ENCODE measurements at places on chromosomes 6 and 20. TPM values are rescaled to one million over a fixed set of nuclear protein-coding genes. Genes with fewer than 3 reads are reported as not detected.

DNA sequence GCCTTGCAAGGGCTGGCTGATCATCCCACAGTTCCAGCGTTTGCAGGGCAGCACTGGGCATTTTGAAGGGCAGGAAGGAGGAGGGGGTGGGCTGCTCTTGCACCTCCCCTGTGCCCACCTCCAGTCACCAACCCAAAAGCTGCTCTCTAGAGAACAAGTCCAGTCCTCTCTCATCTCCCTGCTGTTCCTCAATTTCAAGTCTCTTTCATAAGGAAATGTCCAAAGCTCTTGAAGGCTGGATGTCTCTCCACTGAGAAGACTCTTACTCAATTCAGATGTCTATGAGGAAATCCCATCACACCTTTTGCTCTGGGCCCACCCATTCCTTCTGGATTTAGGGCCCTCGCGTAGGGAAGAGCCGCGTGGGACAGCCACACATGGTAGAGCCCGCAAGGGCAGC, 31.7 kb downstream of the WRNIP1 start:
- no peak overlapping the region for H3K27ac ChIP-seq
- no peak overlapping the region for H3K4me3 ChIP-seq
- H3K27me3 ChIP-seq, result no peaks in the 10 kb centered on the region
- peaks cover 23% of the 10 kb centered on the region for H3K4me1 ChIP-seq
- no peaks in the 10 kb centered on the region for H3K36me3 ChIP-seq

DNA sequence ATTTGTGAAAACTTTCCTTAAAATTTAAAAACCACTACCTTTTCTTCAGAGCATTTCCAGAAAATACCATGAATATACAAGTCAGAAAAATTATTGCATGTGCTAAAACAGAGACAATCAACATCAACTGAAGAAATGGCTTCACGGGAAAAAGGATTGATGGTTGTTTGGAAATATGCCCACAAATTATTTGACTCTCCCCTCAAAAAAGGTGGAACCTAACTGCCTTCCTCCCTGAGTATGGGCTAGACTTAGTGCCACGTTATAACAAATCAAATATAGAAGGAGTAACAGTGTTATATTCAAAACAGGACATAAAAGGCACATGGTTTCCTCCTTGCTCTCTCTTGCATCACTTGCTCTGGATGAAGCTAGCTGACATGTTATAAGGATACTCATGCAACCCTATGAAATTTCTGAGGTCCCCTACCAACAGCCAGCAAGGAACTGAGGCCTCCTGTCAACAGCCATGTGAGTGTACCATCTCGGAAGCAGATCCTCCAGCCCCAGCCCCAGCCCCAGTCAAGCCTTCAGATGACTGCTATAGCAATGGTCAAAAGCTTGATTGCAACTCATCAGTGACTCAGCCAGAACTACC, 8.4 kb downstream of the BTBD9 start:
- H3K27me3 ChIP-seq, result no peaks in the 10 kb centered on the region
- no peak overlapping the region for H3K4me3 ChIP-seq
- H3K36me3 ChIP-seq, result no peaks in the 10 kb centered on the region
- no peak for DNase-seq

- H3K27me3 ChIP-seq, result no peaks in the 10 kb centered on the region
- H3K4me3 ChIP-seq, result no peak overlapping the region
- DNase-seq, result no peak
Observed at GRCh38 chr6:133114973-133115372, 126.2 kb upstream of the EYA4 start.

DNA sequence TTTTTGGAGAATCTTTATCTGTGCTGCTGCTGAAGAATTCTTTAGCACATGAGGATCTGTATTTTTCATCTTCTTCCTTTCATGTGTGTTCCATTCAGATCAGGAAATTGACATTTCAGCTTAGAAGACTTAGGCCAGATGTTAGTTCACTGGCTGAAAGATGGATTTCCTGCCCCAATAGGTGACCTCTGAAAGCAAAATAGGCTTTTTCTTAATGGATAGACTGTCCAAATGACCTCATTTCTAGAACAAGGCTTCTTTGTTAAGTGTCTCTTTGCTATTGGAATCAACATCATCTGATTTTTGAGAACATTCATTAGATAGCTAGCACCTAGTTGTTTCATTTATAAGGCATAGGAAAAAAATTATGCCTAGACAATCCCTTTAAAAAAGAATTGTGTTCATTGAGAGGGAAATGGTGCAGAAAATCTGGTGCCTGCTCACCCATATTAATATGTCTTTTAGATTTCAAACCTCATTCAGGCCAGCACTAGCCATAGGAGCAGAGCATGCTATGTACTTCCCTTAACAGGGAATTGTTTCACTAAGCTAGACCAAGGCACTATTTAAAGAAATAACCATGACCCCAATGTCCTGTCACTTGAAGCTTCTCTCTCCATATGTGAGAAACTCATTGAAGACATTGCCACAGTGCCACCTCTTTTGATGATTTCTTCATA, 13.6 kb upstream of the SASH1 start:
- no peaks in the 10 kb centered on the region for H3K27me3 ChIP-seq
- no peak for DNase-seq
- H3K4me3 ChIP-seq, result no peak overlapping the region
- no peaks in the 10 kb centered on the region for H3K36me3 ChIP-seq

Gene BMP7
- not detected for total RNA-seq

Gene PDYN
- not detected for total RNA-seq

DNA sequence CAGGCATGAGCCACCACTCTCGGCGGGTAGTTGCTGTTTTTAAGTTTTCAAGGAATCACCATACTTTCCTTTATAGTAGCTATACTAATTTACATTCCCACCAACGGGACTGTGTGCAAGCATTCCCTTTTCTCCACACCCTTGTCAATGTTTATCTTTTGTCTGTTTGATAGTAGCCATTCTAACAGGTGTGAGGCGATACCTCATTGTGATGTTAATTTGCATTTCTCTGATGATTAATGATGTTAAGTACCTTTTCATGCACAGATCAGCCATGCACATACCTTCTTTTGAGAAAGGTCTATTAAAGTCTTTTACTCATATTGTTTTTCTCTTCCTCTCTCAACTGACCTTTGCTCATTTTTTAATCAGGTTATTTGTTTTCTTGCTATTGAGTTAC, 43.0 kb upstream of the CCND3 start:
- H3K36me3 ChIP-seq, result no peaks in the 10 kb centered on the region
- no peaks in the 10 kb centered on the region for H3K27me3 ChIP-seq
- no peak for DNase-seq
- H3K4me3 ChIP-seq, result no peak overlapping the region
- H3K27ac ChIP-seq, result no peak overlapping the region

DNA sequence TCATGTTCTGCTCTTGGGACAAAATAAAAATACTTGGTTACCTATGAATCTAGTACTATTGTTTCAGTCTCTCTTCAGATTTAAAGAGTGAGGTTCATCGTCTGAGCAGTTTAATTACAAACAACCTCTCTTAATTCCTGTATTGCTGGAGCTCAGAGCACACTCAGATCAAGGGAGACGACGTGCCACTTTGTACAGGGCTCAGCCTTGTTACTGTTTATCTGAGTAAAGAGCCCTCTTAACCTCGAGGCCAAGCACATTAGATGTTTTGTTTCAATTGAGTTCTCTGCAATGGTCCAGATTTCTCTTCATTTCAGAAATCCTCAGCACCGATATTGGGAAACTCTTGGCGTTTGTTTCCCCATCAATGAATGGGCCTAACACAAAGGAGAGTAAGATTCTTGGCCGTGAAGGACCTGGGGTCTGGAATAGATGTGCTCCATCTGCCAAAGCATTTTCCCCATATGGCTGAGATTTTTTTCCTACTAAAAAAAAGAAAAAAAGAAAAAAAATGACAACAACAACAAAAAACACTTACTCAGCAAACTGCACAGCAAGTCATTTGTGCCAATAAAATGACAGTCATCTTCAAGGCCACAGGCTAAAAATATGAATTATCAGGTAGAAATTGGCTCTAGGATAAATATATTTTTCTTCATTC, 82.6 kb upstream of the CCN6 start:
- no peaks in the 10 kb centered on the region for H3K36me3 ChIP-seq
- no peak for DNase-seq
- H3K27ac ChIP-seq, result no peak overlapping the region
- no peaks in the 10 kb centered on the region for H3K4me1 ChIP-seq
- no peak overlapping the region for H3K4me3 ChIP-seq
- H3K27me3 ChIP-seq, result no peaks in the 10 kb centered on the region

Gene ULBP2
- not detected for total RNA-seq

DNA sequence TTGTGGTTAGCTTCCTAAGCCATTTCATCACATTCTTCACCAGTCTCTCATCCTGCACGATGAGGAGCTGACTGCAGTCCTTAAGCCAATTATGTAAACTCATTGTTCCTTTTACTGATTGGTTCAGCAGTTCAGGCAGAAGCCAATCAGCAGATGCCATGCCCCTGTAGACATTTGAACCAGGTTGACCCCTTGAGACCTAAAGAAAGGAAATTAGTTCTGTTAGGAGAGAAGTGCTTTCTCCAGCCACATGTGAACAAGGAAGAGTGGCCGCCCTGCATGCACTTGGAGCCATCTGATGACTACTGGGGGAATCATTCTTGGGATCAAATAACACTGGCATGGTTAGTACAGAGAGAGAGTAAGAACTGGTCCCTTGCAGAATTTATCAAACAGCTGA, 535.2 kb upstream of the ID4 start:
- H3K27me3 ChIP-seq, result no peaks in the 10 kb centered on the region
- H3K4me1 ChIP-seq, result peaks cover 20% of the 10 kb centered on the region
- no peak overlapping the region for H3K27ac ChIP-seq
- H3K36me3 ChIP-seq, result no peaks in the 10 kb centered on the region
- H3K4me3 ChIP-seq, result no peak overlapping the region
- no peak for DNase-seq

Gene ANKRD66
- not detected for total RNA-seq

- no peaks in the 10 kb centered on the region for H3K27me3 ChIP-seq
- H3K27ac ChIP-seq, result no peak overlapping the region
- no peaks in the 10 kb centered on the region for H3K36me3 ChIP-seq
- peaks cover 31% of the 10 kb centered on the region for H3K4me1 ChIP-seq
- DNase-seq, result no peak
Observed at GRCh38 chr20:8385247-8385646, 253.2 kb downstream of the PLCB1 start.

GRCh38 chr20:58169450-58169849, 59.0 kb downstream of the ANKRD60 start:
- no peak for DNase-seq
- H3K36me3 ChIP-seq, result no peaks in the 10 kb centered on the region
- H3K27me3 ChIP-seq, result no peaks in the 10 kb centered on the region
- H3K27ac ChIP-seq, result no peak overlapping the region

Gene KCNK16
- not detected for total RNA-seq

GRCh38 chr20:51190783-51191180, 167.9 kb upstream of the KCNG1 start:
- no peak overlapping the region for H3K27ac ChIP-seq
- no peak overlapping the region for H3K4me3 ChIP-seq
- no peaks in the 10 kb centered on the region for H3K4me1 ChIP-seq
- H3K36me3 ChIP-seq, result no peaks in the 10 kb centered on the region
- peaks cover 5% of the 10 kb centered on the region for H3K27me3 ChIP-seq

DNA sequence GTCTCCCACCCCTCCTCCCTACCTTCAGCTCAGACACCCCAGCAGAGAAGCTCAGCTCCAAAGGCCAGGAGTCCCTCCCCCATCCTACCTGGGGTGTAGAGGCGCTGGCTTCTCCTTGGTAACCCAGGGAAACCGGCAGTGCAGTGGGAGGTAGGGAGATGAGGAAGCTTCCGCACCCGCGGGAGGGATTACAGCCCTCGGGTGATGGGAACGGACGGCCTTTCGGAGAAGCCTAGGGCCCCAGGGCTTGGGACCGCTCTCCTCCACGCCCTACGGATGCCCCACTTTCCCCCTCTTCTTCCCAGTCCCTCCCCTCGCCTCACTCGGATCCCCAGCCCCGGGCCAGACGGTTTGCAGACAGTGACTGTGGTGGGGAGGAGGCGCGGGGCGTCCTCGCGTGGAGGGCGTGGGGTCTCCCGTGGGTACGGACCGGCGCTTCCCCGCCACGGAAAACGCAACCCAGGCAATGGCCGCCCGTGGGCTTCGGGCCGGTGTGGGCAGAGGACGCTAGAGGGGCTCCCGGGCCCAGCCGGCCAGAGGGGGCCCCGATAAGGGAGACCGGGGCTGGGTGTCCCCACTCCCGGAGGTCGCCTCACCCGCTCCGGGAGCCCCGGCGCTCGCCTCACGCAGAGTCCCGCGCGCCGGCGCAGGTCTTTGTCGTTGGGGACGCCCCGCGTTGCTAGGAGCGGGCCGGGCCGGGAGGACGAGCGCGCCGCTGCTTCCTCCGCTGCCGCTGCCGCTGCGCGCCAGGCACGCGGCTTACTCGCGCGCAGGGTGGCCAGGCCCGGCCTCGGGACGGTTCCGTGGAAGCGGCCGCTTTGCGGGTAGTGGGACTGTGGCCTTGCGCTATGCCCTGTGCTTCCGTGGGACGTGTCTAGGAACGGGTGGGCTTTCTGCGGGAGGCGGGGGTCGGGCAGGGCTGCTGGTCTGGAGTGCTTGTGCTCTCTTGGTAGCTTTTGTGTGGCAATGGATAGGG, 15.8 kb downstream of the AARS2 start:
- peaks cover 13% of the 10 kb centered on the region for H3K4me1 ChIP-seq
- no peak overlapping the region for H3K27ac ChIP-seq
- peak overlapping the region; percentile 60 for H3K4me3 ChIP-seq
- DNase-seq, result no peak
- peaks cover 23% of the 10 kb centered on the region for H3K27me3 ChIP-seq

Gene STMND1
- not detected for total RNA-seq

DNA sequence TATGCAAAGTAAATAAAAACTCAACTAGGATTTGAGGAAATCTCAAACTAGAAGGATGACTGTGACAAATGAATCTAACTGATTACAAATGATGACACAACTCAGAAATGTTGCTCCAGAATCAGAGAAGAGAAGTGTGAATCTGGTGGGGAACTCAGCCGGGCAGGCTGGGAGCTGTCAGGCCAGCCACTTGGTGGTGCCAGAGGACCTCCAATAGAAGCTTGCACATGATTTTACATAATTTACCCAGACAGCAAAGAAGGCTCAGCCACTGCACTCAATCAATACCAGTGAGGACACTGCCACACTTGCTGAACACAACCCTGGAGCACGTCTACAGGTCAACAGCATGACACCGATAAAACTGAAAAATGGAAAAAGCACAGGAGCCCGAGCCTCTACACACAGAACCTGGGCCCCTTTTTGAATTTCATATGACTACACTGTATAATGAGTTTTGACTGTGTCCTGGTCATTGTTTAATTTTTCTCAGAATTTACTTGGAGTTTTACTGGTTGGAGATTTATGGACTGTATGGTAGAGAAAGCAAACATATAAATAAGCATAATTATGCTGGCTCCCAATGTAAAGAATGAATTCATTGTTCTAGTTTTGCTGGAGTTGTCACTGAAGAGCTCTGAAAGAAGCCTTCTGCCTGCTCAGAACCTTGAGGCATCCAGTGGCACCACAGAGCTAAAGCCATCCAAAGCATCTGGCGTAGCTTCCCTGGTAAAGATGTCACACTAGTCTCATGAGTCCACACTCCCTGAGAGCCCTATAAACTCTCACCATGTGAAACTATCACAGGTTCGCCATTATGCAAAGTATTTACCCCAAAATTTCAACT, 296.5 kb downstream of the THBS2 start:
- H3K27ac ChIP-seq, result no peak overlapping the region
- no peaks in the 10 kb centered on the region for H3K36me3 ChIP-seq
- no peak overlapping the region for H3K4me3 ChIP-seq
- peaks cover 11% of the 10 kb centered on the region for H3K27me3 ChIP-seq

GRCh38 chr6:89375427-89376267, 23.1 kb upstream of the UBE2J1 start:
- H3K4me3 ChIP-seq, result no peak overlapping the region
- H3K27ac ChIP-seq, result peak overlapping the region; percentile 77
- DNase-seq, result peak; percentile 94
- H3K4me1 ChIP-seq, result peaks cover 31% of the 10 kb centered on the region
- H3K36me3 ChIP-seq, result no peaks in the 10 kb centered on the region
- H3K27me3 ChIP-seq, result no peaks in the 10 kb centered on the region

Gene TGM2
- total RNA-seq, result 59.3 TPM
